Ecto neural progenitor cell (in vitro differentiated cells): ENCODE measurements at places on chromosomes 16 and 17.

DNA sequence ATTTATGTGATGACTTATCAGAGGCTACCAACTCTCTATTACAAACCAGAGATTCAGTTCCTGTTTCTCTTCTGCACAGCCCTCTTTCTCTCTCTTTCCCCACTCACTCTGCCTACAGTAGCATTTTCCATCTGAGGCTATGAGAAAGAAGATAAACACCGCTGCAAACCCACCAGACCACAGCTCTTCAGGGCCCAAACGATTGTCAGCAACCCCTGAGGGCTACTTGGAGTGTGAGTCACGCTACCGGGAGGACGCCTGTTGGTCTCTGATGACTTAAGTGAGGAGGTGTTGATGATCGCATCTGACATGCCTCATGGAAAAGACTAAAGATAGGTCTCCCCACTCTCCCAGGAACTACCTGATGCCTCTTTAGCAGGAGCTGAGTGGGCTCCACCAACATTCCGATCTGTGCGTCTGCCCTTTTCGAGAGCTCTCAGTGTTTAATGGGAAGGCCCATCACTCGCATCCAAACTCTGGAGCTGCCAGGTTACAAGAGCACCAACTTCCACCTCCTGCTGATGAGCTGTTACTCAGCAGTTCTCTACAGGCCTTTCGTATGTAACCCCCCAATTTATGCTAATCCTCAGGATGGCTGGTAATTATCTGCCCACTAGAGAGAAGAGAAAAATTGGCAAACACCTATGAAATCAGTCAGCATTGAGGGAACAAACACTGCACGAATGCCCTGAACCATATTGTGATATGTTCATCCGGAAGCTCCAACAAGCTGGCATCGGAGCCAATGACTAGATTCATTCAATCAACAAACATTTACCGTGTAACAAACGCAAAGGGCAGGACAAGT lies 9.2 kb downstream of the GRIN2A start:
- no peak for DNase-seq

GRCh38 chr16:914440-914839 lies 56.3 kb downstream of the LMF1 start:
- DNase-seq = no peak

GRCh38 chr17:28416703-28417311 lies 10.8 kb upstream of the SLC46A1 start:
- DNase-seq = peak; percentile 80

DNA sequence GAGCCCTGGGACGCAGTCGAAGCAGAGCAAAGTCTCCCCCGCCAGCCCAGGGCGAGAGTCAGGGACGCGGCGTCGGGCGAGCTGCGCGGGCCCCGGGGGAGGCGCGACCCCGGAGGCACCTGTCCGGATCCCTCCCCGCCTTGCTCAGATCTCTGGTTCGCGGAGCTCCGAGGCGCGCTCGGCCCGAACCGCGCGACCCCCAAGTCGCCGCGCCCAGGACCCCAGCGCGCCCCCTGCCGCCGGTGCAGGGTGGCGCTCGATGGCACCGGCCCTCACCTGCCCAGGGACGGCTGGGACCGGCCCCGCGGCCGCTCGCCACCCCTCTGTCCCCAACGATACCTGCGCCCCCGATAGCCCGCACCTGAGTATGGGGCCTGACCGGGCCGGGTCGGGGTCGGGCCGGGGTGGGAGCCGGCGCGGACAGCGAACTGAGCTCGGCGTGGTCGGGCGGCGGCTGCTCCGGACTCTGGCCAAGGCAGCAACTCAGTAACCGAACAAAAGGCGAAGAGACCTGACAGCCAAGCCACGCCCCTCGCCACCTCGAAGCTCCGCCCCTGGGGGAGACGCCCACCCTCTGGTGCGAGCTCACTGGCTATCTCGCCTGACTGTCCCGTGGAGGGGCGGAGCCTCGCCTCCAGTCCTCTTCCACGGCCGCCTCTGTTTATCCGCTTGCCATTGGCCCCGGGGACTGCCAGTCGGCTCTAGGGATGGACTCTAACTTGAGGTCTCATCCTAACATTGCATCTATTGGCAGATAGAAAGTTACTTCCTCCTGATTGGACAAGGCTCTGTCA lies at the start of gene JUP:
Gene JUP (minus strand): TSS at position 485 of the 794 bp plus-strand sequence. CDS start 14,857 bp downstream, outside the sequence.
- peak; percentile 100 for DNase-seq

DNA sequence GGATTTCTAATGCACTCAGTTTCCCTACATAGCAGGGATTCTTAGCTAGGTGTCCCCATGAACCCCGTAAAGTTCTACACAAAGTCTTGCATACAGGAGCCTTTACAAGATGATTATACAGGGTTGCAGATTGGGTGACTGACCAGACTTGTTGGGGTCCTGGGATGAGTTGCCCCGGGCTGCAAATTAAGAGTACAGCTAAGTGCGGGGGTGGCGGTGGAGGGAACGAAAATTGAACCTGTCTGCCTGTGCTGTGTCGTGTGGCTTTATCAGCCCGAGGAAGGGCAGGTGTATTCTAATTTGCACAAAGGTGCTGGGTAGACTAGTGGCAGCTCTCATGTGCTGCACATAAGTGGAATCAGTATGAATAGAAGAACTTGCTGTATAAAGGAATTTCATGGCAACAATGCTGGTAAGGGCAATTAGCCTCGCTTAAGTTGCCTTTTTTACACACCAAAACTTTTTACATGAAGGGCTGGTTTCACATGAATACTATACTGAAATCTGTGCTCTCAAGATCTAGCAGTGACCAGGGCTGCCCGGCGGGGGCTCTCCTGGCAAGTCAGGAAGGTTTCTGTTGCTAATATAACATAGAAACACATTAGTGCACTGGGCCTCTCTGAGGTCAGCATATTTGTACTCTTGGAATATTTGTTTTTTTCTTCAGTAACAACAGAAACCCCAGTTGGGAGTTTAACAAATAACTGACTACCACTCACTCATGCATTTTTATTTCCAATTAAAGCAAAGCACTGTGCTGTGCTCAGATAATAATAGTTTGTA lies 50.7 kb downstream of the ADCY7 start:
- no peak for DNase-seq

GRCh38 chr16:87543436-87544191 lies 50.8 kb upstream of the ZCCHC14 start:
- no peak for DNase-seq

GRCh38 chr16:67396159-67397035 lies 3.1 kb upstream of the TPPP3 start:
- peak; percentile 93 for DNase-seq

DNA sequence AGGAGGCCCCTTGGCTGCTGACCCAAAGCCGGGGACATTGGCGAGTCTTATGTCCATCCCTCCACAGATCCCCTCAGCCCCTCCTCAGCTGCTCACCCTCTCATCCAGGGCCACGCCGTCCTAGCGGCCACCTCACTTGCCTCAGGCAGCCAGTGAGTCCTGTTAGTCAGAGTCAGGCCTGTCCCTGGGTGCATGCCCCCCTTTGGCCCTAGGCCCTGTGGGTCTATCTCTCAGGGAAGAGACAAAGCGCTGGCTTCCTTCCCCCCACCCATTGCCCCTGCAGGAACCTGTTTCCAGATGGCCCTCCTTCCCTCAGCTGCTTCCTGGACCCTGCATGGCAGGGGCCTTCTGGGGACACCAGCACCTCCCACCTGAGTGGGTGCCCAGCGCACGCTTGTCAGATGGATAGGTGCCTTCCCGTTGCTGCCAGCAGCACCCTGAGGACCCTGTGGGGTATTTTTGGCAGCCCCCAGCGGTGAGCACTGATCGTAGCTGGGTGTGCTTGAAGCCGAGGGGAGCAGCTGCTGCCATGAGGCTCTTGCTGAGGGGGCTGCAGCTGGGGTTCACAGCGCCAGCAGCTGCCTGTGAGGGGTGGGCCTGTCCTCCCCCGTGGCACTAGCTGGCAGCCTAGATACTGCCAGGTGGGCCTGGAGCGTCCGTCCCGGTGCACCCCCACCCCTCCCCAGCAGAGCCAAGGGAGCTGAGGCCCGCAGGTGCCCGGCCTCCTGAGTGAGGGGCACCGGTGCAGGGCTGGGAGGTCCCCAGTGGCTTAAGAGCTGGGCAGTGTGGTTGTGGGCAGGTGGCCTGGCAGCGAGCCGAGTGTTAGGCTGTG lies 8.4 kb downstream of the DBNDD1 start:
- no peak for DNase-seq
